Fibroblast of gingiva (primary cell): ENCODE measurements at places on chromosomes 1 and 21.
A peak's percentile ranks its signal among the peaks of the same experiment; 100 is the strongest.

DNA sequence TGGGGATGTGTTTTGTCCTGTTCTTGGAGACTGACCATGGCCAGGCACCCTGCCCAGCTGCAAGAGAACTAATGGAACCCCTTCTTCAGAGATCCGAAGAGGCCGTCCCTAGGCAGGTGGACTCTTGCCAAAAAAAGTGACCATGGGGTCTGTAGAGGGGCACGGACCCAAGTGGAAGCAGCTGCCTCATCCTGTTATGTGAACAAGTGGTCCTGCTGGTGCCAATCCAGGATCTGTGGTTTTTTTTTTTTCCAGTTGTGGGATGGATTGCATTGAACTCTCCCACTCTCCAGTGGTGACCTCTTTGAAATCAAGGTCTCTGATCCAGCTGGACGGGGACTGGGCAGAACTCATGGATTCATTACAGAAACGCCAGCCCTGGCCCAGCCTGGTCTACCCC, 71.2 kb downstream of the ARHGEF10L start:
- no peak for DNase-seq

- DNase-seq: no peak
Observed at GRCh38 chr21:43971992-43972255, 40.2 kb upstream of the TRAPPC10 start.

DNA sequence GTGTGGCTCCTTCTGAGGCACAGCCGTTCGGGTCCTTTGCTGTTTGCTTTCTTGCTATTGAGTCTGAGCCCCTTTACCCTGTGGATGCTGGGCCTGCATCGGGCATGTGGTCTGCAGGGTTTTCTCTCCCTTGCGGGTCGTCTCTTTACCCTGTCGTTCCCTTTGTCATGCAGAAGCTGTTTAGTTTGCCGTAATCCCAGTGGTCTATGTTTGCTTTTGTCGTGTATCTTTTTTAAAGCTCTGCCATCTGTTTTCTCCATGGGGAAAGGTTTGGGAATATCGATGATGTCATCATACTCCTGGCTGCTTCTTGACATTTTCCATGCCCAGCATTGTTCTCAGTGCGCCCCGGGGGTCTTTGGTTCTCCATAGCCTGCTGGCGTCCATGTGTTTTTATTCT, 68.2 kb downstream of the AGPAT3 start:
- no peak for DNase-seq

DNA sequence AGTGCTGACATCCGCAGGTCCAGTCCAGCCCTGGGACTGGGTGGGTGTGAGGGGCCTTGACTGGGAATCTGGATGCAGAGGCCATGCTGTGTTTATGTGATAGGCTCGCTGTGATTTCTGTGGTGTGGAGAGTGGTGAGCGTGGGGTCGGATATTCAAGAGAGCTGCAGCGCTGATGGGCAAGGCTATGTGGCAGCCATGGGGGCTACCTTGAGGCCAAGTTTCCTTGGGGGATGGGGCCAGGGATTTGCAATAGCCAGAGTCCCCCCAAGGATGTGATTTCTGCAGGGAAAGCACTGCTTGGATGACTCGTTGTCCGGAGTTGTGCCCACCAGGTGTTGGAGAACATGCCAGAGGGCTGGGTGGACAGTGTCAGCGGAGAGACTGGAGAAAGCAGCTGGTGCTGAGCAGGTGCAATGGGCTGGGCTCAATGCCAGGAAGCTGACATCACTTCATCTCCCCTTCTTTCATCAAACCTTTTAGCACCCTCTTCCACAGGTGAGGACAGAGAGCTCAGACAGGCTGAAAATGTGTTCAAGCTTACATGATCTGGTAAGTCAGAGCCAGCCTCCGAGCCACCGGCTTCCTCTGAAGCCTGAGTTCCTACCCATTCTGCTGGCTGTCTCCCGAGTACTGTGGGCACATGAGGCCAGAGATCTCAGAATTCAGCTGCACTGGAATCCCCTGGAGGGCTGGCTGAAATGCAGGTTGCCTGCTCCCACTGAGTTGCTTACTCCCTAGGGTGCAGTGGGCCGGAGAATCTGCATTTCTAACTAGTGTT, 132.9 kb downstream of the RHOU start:
- DNase-seq: no peak

DNA sequence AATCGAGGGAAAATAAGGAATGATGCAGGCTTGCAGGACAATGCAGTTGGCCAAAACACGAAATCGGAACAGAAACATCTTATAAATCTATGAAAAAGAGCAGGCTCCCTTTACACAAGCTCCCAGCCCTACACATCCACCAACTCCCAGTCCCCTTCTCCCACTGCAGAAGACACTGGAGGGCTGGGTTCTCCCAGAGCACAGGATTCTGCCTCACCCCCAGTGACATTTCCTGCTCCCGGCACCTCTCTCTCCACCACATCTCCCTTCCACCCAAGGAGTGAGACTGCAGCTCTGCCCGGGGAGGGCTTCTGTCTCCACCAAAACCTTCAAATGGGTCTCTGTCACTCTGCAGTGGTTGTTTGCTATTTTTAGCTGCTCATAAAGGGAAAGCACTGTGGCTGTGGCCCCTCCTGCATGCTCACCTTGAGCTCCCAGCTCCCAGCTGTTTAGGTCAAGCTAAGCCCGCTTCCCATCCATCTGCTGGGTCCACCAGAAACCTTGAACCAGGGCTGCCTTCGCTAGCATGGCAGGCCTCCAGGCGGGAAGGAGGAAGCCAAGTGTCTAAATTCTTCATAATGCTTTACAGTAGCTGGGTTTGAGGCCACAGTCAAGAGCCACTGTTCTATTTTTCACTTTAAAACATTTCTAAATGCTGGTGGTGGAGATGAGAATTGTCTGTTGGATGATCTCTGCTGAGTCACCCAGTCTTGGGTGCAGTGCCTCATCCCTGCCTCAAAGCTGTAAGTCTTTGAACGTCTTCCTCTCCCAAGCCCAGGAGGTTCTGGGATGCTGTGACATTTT, 3.3 kb upstream of the C2CD2 start:
- peak; percentile 70 for DNase-seq

DNA sequence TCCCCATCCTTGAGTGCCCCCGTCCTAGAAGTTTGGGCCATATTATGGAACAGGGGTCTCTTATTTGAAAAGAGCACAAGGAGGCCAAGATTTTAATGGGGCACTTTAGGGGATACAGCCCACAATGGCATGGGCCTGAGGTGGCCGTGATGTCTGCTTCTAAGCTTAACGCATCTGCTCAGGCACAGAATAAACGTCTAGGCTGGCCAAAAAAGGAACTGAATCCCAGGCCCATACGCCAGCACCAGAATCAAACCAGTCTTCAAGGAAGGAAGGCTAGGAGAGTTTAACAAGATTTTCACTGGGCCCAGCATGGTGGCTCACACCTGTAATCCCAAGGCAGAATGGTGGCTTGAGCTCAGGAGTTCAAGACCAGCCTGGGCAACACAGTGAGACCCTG, 9.2 kb upstream of the SARS1 start:
- no peak for DNase-seq

GRCh38 chr21:39580744-39581143, 32.0 kb upstream of the B3GALT5 start:
- no peak for DNase-seq

DNA sequence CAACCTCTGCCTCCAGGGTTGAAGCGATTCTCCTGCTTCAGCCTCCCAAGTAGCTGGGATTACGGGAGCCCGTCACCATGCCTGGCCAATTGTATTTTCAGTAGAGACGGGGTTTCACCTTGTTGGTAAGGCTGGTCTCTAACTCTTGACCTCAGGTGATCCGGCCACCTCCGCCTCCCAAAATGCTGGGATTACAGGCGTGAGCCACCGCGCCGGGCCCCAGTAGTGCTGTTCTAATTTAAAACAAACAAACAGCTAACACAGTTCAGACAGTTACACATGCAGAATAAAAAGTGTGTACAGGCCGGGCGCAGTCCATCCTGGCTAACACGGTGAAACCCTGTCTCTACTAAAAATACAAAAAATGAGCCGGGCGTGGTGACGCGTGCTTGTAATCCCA, 35.6 kb upstream of the OPRD1 start:
- no peak for DNase-seq

- DNase-seq: no peak
Observed at GRCh38 chr1:224749916-224750315, 133.8 kb downstream of the CNIH3 start.

- no peak for DNase-seq
Observed at GRCh38 chr1:58287894-58288623, 258.5 kb downstream of the OMA1 start.

DNA sequence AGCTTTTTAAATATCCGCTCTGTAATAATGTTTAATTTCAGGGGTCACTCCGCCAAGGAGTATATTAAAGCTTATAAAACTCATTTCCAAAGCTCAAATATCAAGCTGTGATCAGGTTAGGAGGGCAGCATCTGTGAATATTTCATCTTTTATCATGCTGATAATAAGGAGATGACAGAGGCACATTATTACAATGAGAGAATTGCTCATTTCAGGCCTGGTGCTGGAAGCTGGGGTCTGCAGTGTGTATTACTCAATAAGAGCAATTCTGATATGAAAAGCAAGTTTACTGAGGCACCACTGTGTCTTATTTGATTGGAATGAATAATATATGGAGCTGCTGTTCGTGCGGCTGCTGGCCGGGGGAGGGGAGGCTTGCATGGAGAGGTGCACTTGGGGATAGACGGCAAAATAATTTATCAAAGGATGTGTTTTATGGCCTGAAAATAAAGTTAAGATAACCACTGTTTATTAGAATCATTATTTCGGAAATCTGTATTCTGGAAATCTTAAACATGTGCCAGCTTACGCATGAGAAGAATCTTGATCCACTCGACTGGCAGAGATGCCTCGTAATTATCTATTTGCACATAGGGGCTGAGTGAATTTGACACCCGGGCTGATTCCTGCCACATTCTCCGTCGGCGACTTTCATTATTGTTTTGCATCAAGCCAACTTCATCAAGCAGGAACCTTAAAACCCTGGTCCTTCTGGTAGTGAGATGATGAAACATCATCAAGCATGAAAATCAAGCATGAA, 173.2 kb downstream of the RRAGC start:
- no peak for DNase-seq

GRCh38 chr1:29284286-29284960, 48.1 kb downstream of the PTPRU start:
- DNase-seq: no peak

DNA sequence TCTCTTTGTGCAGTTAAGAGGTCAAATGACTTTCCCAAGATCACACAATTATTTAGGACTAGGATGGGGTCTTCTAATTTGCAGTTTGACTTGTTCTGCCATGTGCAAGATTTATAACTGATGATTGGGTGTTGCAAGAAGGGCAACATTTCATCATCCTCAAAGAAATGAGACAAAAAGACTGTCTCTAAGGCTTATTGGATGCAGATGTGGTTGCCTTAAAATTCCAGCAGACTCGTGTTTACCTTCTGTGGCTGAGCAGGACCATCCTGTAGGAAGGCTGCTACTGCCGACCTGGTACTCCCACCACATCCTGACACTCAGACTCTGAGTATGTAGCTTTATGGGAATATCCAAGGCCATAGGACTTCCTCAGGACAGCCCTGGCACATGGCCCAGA, 99.9 kb upstream of the SGIP1 start:
- DNase-seq: peak; percentile 77

DNA sequence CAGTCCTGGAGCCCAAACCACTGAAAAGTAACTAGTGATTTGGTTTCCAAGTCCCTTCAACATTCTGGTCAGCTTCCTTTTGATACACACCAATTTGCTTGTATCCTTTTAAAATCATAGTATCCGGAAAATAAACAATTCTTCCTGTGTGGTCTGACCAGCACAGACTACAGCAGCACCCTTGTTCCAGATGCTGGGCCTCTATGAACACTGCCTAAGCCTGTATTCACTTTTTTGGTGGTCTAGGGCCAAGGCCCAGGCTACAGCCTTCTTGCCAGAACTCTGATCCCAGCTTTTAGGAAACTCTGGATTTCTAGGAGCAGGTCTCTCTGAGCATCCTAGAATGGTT, 801 bp upstream of the DDAH1 start:
- DNase-seq: peak; percentile 44

- no peak for DNase-seq
Observed at GRCh38 chr1:3034162-3034561, 12.9 kb downstream of the ACTRT2 start.

- DNase-seq: peak; percentile 38
Observed at GRCh38 chr1:227043755-227044154, 103.7 kb downstream of the COQ8A start.

- DNase-seq: no peak
Observed at GRCh38 chr1:51523931-51524330, 4.9 kb upstream of the EPS15 start.

GRCh38 chr1:186780076-186780475, 48.7 kb upstream of the PLA2G4A start:
- no peak for DNase-seq

GRCh38 chr1:212727386-212728181, 27.9 kb upstream of the BATF3 start:
- peak; percentile 30 for DNase-seq

DNA sequence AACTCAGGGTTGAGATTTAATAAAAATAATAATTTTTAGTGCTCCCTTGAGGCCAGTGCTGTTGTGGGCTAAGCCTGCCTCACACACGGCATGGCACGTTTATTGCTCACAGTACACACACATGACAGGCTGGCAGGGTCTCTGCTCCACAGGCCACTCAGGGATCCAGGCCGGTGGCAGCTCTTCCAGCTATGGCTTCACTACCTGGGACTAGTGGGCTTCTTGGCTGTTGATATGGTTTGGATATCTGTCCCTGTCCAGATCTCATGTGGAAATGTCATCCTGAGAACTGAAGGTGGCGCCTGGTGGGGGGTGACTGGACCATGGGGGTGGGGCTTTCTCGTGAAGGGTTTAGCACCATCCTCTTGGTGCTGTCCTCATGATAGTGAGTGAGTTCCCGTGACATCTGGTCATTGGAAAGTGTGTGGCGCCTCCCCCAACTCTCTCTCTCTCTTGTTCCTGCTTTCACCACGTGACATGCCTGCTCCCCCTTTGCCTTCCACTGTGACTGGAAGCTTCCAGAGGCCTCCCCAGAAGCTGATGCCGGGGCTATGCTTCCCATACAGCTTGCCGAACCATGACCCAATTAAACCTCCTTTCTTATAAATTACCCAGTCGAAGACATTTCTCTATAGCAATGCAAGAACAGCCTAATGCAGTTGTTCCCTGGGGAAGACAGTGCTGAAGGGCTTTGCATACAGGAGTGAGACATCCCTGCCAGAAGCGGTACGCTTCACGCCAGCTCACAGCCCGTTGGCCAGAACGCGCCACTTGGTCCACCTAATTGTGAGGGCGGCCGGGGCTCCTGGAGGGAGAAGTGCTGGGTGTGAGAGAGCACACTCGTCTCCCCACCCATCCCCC, 226.9 kb upstream of the C1orf174 start:
- DNase-seq: no peak
